ENCODE measurements at places on chromosomes 6 and 20.

GRCh38 chr20:10509376-10509775 is 74.3 kb downstream of the SLX4IP start:
- DNase-seq, result no peak

GRCh38 chr6:163994566-163994965 is 580.0 kb downstream of the QKI start:
- DNase-seq, result no peak

DNA sequence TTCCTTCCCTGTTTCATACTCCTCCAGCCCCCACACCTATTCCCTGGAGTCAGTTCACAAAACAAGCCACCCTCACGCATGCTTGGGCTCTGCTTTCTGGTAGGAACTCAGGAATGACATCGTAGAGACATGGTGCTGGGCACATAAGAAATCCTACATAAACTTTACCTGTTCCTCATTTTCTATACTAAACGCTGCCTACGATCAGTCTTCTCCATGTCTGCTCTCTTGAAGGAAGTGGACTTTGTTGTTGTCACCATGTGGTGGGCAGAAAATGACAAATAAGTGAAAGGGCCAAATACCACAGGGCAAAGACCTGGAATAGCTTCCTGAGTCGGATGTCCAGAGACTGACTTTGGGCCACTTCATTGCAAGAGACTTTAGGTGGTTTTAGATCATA is 10.1 kb downstream of the MYLK4 start:
- no peak for DNase-seq

GRCh38 chr20:56411759-56412472 is at the start of gene CASS4:
Gene CASS4 (plus strand): TSS chr20:56412260. CDS start chr20:56412459, 199 bp downstream.
- no peak for DNase-seq

DNA sequence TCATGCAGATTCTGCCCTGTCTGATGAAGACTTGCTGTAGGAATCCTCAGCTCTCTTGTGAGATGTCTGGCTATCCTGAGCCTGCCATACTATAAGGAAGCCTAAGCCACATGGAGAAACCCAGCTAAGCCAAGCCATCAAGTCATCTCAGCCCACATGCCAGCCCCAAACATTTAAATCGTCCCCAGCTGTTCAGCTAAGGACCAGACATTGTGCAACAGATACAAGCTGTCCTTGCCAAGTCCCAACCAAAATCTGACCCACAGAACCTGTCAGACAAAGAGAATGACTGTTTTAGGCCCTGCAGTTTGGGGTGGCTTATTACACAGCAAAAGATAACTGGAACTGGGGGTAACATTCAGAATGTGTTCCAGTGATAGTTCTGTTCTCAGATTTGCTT is 36.8 kb upstream of the FOXC1 start:
- no peak for DNase-seq

DNA sequence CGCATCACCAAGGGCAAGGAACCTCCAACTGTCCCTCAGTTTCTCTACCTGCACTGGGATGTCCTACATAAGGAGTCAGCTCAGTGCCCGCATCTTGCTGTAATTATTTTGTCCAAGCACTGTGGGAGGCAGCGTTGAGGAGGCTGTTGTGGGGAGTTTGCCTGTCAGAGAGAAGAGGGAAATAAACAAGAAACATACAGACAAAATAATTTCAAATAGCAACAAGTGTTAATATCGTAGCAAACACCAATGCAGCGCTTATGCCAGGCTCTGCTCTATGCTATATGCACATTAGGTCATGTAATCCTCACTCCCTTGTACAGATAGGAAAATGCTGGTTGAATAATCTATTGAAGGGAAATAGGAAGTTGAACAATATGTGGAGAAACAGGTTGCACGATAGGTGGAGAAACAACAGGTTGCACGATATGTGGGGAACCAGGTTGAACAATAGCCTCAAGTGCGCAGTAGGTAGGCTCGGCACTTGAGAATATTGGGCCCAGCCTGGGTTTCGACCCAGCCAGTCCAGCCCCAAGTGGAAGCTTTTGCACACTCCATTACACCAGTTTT is 91.2 kb upstream of the SIRPA start:
- DNase-seq, result no peak

GRCh38 chr6:166267526-166267925 is 40.7 kb downstream of the PRR18 start:
- DNase-seq, result no peak

DNA sequence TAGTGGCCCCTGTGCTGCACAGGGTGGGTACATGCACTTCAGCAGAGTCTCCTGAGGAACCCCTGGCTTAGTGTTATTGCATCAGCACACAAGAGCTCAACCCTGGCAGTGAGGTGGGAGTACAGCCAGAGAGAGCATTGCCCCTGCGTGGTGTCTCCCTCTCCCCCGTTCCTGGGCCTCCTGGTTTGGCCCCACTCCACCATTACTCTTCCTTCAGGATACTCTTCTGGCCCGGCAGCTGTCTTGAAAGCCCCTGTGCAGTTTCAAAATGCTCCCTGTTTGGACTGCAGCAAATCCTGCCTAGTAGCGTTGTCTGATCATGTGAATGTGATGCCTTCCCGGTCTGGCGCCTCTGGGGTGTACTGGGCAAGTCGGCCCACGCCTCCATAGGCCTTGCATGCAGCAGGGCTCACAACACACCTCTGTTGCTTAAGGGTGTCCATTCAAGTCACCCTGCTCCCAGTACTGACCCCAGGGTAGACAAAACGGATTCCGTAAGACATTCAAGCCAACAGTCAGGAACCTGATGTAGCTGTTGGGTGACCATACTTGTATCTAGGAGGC is 32.1 kb downstream of the TXNDC5 start:
- DNase-seq, result no peak

GRCh38 chr6:146905181-146905704 is 299.0 kb upstream of the STXBP5 start:
- no peak for DNase-seq

DNA sequence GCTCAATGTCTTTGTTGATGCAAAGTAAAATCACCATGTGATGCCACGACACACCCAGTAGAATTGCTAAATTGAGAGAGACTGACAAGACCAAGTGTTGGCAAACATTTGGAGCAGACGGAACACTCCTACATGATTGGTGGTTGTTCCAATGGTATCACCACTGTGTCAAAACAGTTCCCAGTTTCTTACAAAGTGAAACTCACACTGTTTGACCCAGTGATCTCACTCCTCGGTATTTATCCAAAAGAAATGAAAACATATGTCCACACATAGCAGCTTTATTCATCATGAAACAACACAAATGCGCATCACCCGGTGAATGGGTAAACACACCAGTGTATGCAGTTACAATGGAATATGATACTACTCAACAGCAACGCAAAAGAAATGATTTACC is 74.0 kb upstream of the SULF2 start:
- no peak for DNase-seq

DNA sequence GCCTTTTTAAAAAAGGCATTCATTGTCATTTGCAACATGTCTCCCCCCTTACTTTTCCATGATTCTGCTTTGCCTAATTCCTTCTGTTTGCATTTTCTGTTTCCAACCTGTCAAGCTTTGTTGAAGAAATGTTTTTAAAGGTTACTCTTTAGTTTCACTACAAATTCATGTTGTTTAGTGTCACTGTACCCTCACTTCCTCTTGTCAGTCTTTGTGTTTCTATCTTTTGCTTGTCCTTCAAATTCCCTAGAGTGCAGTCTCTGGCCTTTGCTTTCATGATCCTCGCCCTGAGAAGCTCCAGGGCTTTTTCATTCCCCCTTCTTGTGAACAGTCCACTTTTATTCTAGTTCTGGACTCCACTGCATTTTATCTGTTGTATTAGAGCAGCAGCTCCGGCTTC is 90.6 kb downstream of the MAP3K4 start:
- no peak for DNase-seq

DNA sequence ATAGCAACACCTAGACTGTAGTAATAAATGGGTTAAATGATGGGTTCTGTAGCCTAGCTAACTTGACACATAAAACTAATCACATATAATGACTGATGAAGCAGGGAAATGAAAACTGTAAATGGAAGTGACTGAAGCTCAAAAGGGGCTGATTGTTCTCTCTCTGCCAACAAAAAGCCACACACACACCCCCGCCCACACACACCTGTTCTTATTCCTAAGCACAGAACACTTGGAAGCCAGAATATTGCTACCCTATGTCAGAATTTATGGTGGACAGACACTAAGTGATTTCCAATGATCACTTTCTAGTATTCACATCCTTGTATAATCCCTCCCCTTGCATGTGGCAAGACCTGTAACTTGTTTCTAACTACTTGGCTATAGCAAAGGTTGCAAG is 603.5 kb downstream of the UTRN start:
- DNase-seq, result no peak

- DNase-seq, result no peak
These were observed 12.0 kb upstream of the TRMT11 start for GRCh38 chr6:125974214-125974866.

GRCh38 chr6:148179786-148180185 is 162.9 kb upstream of the SASH1 start:
- DNase-seq, result no peak

DNA sequence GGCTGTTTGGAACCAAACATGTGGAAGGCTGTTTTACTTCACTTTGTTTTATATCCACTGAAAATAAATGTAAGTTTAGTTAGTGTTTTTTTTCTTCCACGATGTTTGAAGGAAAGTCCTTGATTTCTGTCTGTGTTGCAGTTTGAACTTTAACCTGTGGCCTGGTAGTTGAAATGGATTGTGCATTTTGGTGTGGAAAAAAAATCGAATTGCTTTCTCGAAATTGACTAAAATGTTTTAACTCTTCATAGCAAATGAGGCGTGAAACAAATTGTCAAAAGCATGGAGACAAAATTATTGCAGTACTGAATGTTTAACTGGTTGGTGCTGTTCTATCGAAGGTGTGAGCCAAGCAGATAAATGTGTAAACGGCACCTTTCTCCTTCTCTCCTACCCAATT is 24.5 kb downstream of the ARID1B start:
- DNase-seq, result no peak

DNA sequence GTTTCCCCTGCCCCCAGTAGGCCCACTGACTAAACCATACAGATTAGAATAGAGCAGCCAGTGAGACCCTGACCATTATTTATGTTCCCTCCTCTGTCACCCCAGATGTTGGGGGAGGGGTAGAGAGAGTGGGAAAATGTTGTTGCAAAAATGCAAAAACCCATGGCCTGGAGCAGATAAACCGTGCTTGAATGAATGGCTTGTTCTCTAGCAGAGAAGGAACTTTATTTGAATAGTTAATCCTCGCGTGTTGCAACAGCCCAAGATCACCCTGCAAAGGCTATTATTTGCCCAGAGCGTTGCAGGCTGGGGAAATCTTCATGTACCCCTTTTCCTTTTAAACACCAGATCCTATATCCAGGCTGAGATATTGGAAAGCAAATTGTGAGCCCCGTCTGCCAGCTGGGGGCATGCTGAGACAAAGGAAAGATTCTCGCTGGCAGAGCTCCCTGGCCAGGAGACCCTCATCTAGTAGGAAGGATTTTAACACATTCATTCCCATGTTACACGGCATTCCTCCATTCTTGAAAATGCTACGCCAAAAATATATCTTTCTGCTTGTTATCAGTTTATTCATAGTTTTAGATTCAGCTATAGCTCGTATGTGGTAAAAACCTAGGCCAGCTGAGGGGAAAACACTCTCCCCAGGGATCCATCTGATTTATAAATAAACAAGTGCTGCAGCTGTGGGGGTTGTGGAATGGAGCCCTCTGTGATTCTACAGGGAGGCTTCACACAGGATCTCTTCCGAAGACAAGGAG is 53.0 kb downstream of the LINC00237 start:
- DNase-seq, result no peak

DNA sequence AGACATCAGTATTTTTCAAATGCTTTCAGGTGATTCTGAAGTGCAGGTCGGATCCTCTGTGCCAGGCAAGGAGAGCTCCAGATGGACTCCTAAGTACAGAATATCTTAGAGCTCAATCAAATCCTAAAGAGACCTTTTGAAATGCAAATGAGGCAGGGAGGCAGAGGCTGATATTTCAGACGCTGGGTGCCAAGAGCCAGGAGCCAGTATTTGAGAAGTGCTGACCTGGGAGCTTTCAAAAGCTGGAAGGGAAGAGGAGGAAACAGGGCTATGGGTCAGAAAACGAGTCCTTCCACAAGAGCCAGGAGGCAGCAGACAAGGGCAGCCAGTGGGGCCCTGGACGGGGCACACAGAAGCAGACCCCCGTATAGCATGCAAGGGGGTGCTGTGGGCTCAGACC is 46.1 kb upstream of the DSN1 start:
- no peak for DNase-seq

DNA sequence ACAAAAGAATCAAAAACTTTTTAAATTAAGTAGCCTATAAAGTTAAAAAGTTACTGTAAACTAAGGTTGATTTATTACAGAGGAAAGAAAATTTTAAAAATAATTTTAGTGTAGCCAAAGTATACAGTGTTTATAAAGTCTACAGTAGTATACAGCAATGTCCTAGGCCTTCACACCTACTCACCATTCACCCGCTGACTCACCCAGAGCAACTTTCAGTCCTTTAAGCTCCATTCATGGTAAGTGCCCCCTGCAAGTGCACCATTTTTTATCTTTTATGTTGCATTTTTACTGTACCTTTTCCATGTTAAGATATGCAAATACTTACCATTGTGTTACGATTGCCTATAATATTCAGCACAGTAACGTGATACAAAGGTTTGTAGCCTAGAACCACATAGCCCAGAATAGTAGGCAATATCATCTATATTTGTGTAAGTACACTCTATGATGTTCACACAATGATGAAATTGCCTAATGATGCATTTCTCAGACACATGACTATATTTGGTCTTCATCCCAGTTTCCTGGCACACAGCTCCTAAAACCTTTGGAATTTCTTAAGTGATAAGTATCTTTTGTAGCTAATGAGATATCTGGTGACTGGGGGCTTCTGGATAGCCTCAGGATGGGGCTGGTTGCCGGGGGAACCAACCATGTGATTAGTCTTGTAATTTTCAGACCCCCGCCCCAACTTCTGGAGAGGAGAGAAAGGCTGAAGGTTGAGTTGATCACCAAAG is 111.0 kb downstream of the MRPL14 start:
- DNase-seq, result no peak

- no peak for DNase-seq
These were observed 308.9 kb upstream of the EXOC2 start for GRCh38 chr6:1001655-1002349.

DNA sequence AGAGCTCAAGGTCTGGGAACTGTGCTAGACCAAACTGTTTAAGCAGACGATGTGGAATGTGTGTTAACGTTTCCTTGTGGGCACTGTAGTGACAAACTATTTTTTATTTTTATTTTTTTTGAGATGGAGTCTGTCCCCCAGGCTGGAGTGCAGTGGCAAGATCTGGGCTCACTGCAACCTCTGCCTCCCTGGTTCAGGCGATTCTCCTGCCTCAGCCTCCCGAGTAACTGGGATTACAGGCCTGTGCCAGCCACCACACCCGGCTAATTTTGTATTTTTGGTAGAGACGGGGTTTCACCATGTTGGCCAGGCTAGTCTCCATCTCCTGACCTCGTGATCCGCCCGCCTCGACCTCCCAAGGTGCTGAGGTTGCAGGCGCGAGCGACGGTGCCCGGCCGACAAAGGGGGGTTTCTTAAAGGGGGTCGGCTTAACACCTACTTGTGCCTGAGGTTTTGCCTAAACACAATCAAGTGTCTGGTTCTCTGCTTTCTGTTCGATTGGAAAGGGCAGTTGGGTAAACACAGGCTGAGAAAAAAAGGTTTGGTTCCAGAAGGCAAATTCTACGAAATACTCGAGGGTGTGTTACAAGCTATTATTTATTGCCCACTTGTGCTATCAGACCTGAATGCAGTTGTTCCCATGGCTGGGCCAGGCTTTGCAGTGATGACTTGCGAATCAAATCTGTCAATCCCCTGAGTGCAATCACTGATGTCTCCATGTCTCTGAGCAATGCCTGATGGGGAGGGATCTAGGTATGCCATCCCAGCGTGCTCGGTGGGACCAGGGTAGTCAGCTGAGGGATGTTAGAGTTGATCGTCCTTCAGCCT is 1.3 kb downstream of the NOP56 start:
- DNase-seq, result no peak
